Stimulated activated CD4-positive, alpha-beta T cell treated with anti-CD3 and anti-CD28 coated beads, Interleukin-15, amount 100 ng/mL, for 1 hour (primary cell): ENCODE measurements at places on chromosomes 13 and 19.

GRCh38 chr19:46639358-46640182, 3.6 kb upstream of the GNG8 start:
- no peak for DNase-seq

- no peak for DNase-seq
Observed at GRCh38 chr13:37209621-37210580, 104.4 kb upstream of the CSNK1A1L start.

GRCh38 chr19:39254531-39255345, 6.1 kb upstream of the IFNL4 start:
- no peak for DNase-seq

DNA sequence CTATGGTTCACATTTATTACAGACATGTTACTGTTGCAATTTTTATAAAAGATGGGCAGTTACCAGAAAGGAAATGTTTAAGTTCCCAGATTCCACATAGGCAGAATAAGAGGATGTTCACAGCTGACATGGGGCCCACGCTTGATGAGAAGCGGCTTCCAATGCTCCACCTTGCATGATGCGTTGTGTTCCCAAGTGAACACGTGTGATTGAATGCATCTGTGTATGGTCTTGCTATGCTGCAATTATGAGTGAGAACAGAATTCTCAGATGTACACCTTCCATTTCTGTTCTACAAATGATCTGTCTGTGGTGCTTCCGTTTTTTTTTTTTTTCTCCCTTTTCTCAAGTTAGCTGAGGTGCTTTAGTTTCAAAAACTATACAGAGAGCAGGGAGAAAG, 15.5 kb downstream of the UPF3A start:
- DNase-seq = no peak

DNA sequence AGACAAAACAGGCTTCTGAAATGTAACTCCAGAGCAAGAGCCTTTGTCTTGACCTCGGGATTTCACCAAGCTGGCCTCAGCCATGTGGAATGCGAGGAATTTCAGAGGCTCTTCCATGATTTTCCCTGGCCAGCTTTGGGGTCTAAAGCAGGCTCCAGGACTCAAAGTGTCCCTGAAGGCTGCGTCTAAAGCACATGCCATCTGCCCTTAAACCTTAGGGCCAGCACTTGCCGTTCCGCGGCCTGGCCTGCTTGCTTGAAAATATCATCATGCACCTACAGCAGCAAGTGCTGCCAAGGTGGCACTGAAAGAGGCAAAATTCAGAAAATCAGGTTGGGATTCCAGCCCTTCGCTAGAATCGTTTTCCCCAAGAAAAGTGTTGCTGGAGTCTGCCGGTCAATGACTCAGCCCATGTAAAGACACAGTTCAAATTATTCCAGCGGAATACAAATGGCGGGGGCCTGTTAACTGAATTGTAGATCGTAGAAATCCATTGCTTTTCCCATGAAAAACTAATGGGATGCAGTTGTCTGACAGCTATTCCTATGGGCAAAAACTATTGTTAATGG, 105.7 kb upstream of the RAP2A start:
- DNase-seq = no peak

- no peak for DNase-seq
Observed at GRCh38 chr19:7229735-7230134, 64.5 kb downstream of the INSR start.

DNA sequence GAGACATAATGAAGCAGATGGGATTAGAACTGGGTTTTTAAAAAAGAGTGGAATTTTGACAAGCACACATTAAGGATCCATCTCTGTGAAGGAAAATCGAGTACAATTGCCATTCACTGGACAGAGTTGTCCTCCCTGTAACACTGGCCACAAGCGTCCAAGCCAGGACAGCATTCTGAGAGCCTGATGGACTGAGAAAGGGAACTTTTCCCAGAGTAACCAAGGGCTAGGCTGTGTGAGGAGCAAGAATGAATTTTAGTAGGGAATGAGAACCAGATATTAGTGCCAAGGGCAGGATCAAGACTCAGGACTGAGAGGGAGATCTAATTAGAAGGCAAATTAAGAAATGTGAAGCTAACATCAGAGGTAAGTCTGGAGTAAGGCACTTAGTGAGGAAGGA, 73.1 kb downstream of the DCLK1 start:
- DNase-seq = no peak

- DNase-seq = no peak
Observed at GRCh38 chr19:1293782-1294604, 8.3 kb downstream of the EFNA2 start.

- DNase-seq = no peak
Observed at GRCh38 chr13:64782466-64782865, 2447.7 kb downstream of the PCDH9 start.

- no peak for DNase-seq
Observed at GRCh38 chr19:45245334-45245787, at the start of gene EXOC3L2. EXOC3L2 (minus strand) TSS chr19:45245407; CDS start chr19:45239045, 6,362 bp downstream.

- DNase-seq = no peak
Observed at GRCh38 chr19:9342610-9343304, 18.8 kb downstream of the ZNF559 start.

GRCh38 chr19:35265900-35266519, 2.8 kb upstream of the USF2 start:
- no peak for DNase-seq

DNA sequence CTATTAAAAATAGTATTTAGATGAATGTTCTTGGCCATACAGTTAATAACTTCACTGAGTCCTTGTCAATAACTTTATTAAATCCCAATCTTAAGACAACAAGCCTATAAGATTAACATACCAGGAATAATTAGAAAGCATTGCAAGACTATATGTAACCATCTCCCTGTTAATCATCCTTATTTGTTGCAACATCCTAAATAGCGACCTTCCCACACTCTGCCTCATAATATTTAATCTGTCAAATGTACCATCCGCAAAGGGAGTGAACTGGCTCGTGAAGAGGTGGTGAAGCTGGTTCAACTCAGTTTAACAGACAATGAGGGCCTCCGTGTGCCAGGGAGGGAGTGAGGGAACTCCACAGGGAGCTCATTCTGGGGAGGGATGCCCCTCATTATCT, 33.9 kb downstream of the KL start:
- no peak for DNase-seq

- DNase-seq = no peak
Observed at GRCh38 chr13:44207476-44207875, 166.1 kb upstream of the SERP2 start.

- DNase-seq = no peak
Observed at GRCh38 chr19:36488846-36489117, 579 bp downstream of the ZNF566 start.

DNA sequence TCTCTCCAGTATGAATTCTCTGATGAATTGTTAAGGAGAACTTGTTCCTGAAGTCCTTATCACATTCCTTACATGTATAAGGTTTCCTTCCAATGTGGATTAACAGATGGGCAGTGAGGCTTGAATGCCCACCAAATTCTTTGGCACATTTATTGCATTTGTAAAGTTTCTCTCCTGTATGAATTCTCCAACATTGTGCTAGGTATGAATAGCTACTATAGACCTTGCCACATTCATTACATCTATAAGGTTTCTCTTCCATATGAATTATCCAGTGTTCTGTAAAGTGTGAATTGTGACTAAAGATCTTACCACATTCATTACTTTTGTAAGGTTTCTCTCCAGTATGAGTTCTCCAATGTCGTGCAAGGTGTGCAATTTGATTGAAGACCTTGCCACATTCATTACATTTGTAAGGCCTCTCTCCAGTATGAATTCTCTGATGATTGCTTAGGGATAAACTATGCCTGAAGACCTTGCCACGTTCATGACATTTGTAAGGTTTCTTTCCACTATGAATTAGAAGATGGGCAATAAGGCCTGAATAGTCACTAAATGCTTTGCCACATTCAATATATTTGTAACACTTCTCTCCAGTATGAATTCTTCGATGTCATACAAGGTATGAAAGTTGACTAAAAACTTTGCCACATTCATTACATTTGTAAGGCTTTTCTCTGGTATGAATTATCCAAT, 20.4 kb downstream of the ZNF578 start:
- DNase-seq = no peak

DNA sequence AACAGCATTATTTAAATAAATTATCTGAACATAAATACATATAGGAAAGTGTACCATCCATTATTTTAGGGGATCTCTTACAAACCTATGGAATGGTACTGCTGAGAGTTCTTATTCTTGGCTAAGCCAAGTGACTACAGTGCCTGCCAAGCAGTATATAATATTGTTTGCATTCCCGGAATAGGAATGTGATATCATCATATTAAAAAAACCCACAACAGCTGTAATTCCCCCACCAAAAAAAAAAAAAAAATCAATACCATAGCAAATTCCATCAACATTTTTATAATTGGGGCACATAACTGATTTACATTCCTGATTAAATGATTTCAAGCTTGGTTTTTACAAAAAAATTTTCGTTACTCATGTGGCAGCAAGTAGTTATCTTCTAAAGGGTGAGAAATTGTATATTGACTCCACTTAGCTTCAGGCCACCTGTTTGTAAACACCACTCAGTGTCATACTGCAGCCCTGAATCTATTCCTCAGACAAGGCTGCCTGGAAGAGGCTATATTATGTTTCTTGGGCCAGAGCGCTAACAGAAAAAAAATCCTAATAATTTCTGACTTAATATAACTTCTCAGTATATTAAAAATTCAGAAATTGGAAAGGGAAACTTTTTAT, 278.1 kb downstream of the DNAJC15 start:
- DNase-seq = no peak

GRCh38 chr19:3225169-3225485, 666 bp downstream of the CELF5 start:
- DNase-seq = no peak

DNA sequence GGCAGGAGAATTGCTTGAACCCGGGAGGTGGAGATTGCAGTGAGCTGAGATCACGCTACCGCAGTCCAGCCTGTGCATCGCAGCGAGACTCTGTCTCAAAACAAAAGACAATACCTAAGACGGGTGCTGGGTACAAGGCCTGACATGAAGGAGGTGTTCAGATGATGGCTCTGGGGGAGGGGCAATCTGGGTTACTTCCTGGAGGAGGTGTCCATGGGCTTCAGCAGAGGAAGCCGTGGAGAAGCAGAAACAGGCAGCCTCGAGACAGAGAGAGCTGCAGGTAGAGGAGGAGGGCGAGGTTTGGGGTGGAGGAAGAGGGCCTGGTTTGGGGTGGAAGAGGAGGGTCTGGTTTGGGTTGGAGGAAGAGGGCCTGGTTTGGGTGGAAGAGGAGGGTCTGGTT, 3.6 kb downstream of the MISP start:
- DNase-seq = no peak
